ENCODE measurements at places on chromosomes 16 and 17. TPM values are rescaled to one million over a fixed set of nuclear protein-coding genes. Genes with fewer than 3 reads are reported as not detected.

SPATA32 gene
- not detected for total RNA-seq

MYL11 gene
- total RNA-seq, result 1.5 TPM

RNU2-1 gene
- total RNA-seq, result 9,315 TPM

IL17C gene
- total RNA-seq, result not detected

GRCh38 chr17:64278614-64279013, 15.6 kb upstream of the TEX2 start:
- no peaks in the 10 kb centered on the region for H3K36me3 ChIP-seq
- no peak overlapping the region for H3K27ac ChIP-seq
- no peak for DNase-seq
- H3K4me3 ChIP-seq, result no peak overlapping the region
- H3K4me1 ChIP-seq, result no peaks in the 10 kb centered on the region
- H3K27me3 ChIP-seq, result no peaks in the 10 kb centered on the region

DNA sequence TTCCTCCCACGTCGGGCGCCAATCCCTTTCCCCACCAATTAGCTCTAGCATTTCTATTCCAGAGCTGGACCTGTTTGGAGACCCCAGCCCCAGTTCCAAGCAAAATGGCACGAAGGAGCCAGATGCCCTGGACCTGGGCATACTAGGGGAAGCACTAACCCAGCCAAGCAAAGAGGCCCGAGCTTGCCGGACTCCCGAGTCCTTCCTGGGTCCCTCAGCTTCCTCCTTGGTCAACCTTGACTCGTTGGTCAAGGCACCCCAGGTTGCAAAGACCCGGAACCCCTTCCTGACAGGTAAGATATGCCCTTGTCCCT, 5.6 kb upstream of the SPATA20 start:
- H3K4me1 ChIP-seq, result peaks cover 51% of the 10 kb centered on the region
- peaks cover 9% of the 10 kb centered on the region for H3K27me3 ChIP-seq
- H3K27ac ChIP-seq, result peak overlapping the region; percentile 34
- H3K36me3 ChIP-seq, result no peaks in the 10 kb centered on the region
- H3K4me3 ChIP-seq, result peak overlapping the region; percentile 41

DNA sequence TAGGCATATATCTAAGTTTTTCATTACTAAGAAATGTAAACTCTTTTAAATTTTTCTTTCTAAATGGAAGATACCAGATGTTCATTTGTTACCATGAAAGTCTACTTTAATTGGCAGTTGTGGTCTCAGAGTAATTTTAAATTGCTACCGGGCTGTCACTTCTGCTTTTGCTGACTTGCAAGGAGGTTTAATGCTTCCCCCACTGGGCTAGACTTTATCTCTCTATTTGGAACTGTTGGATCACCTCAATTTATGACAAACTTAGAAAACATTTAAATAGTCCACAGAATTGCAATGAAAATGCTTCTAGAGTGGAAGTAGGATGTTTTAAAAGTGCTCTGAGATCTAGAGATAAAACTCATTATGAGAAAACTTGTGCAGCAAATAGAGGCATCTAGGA, 479.8 kb upstream of the GOT2 start:
- H3K27me3 ChIP-seq, result no peaks in the 10 kb centered on the region
- no peaks in the 10 kb centered on the region for H3K4me1 ChIP-seq
- no peak overlapping the region for H3K27ac ChIP-seq
- H3K36me3 ChIP-seq, result no peaks in the 10 kb centered on the region

Measured in K562 (cell line).